ENCODE measurements at places on chromosomes 6 and 20.

- DNase-seq = no peak
These were observed 3.5 kb upstream of the UBE2V1 start for GRCh38 chr20:50116368-50116999.

DNA sequence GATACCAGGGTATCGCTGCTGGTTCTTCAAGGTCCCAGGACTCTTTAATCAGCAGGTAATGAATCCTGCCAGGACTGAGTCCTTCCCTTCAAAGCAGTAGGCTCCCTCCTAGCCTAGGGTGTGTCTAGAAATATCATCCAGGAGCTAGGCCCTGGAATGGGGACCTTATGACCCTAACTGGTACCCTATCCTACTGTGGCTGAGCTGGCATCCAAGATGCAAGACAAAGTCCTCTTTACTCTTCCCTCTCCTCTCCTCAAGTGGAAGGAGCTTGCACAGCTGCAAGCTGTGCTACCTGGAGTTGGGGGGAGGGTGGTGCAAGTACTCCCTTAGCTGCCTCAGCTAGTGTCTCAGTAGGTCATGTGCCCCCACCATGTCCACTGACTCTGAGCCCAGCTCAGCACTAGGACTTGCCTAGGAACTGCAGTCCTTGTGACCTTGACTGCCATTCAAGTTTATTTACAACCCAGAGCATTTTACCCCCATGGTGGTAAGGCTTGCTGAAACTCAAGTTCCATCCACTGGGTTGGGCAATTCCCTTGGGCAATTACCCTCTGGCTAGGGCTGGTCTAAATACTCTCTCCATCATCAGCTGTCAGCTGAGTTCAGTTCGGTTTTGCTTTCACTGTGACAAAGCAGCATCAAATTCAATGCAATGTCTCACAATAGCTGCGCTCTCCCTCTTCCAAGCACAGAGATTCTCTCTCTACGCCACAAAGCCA is 48.4 kb upstream of the TOP1 start:
- no peak for DNase-seq

DNA sequence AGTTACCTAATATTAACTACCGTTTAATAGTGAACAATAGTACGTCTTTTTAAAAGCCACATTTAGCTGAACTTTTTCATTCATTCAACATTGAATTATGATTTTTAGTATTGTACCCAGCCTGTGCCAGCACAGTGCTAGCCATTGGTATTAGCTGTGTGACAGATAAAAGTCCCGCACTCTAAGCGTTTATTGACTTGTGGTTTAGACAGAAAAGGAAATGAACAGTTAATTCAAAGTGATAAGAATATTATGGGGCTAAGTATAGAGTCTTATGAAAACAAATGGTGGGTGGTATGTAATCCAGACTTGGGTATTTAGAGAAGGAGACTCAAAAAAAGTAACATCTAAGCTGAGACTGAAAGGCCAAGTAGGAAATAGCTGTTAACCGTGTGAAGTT is 202.3 kb downstream of the RPS12 start:
- DNase-seq = no peak

DNA sequence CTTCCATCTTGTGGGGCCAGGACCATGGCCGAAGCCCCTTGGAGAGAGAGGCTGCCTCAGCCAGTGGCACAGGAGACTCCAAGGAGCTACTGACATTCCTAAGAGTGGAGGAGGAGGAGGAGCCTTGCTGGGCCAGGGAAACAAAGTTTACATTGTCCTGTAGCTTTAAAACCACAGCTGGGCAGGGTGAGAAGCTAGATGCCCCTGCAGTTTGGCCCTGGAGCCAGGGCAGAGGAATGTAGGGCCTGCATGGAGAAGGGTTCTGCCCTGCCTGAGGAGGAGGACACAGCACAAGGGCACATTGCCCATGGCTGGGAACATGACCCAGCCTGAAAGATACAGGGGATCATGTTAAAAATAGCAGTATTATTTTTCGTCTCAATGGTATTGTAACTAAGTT is 37.4 kb downstream of the PLCG1 start:
- DNase-seq = peak; percentile 36

GRCh38 chr6:19979059-19979458 is 141.9 kb downstream of the ID4 start:
- no peak for DNase-seq
